ENCODE measurements at places on chromosomes 2 and 18.

GRCh38 chr2:54665436-54665856 lies 58.0 kb upstream of the EML6 start:
- peak; percentile 34 for DNase-seq

DNA sequence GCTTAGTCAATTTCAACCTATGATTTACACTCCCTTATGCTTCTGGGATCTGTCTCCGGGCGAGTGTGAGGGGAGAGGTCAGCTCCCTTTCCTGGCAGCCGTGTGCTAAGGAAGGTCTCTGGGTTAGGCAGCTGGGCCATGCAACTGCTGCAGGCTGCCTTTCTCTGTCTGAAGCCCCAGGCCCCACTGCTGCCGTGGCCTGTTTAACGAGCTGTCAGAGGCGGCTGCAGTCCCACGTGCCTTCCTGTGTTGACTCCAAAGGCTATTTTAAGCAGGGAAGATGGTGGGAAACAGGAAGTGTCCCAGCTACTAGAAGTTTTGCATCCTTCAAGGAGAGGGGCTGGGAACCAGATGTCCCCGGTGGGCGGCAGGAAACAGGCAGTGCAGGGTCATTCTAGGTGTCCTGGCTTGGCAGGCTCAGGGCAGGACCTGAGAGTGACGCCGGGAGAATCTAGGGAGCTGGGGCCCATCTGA lies 186.4 kb downstream of the TNS1 start:
- no peak for DNase-seq

- no peak for DNase-seq
Observed at GRCh38 chr2:46248171-46248570, 49.0 kb upstream of the EPAS1 start.

GRCh38 chr2:179861027-179861415 lies 391 bp downstream of the ZNF385B start:
- peak; percentile 15 for DNase-seq

GRCh38 chr18:38406607-38407006 lies 841.0 kb upstream of the CELF4 start:
- no peak for DNase-seq

- DNase-seq = no peak
Observed at GRCh38 chr2:75632091-75632701, 14.4 kb upstream of the MRPL19 start.

GRCh38 chr2:83842421-83842820 lies 616.7 kb downstream of the SUCLG1 start:
- DNase-seq = no peak

- DNase-seq = no peak
Observed at GRCh38 chr2:151826737-151827157, 1.5 kb downstream of the ARL5A start.

GRCh38 chr2:89842180-89842908 lies 1150.9 kb downstream of the RPIA start:
- DNase-seq = no peak

- DNase-seq = no peak
Observed at GRCh38 chr2:108367561-108368175, 10.1 kb upstream of the SULT1C4 start.

- DNase-seq = no peak
Observed at GRCh38 chr2:80001701-80002101, 302.9 kb downstream of the LRRTM1 start.

GRCh38 chr2:27891673-27892105 lies 1.2 kb downstream of the BABAM2 start:
- no peak for DNase-seq
